Right ventricle myocardium inferior (tissue), 1 donor: ENCODE measurements at places on chromosomes 6 and 20. TPM values are rescaled to one million over a fixed set of nuclear protein-coding genes. Genes with fewer than 3 reads are reported as not detected.

GGTLC1 gene
- total RNA-seq, result not detected

SPDEF gene
- not detected for total RNA-seq

TBXT gene
- total RNA-seq, result not detected

- peak; percentile 80 for DNase-seq
Measured at GRCh38 chr6:42049948-42050296, 402 bp upstream of the TAF8 start.

- DNase-seq, result no peak
Measured at GRCh38 chr6:135811170-135811569, 40.3 kb upstream of the PDE7B start.

- DNase-seq, result no peak
Measured at GRCh38 chr6:36368921-36369865, 18.3 kb downstream of the ETV7 start.
